ENCODE measurements at places on chromosomes 12 and 14. TPM values are rescaled to one million over a fixed set of nuclear protein-coding genes. Genes with fewer than 3 reads are reported as not detected.

MIP gene
- total RNA-seq = not detected

ALX1 gene
- 0.21 TPM for total RNA-seq

TSPAN11 gene
- 4.7 TPM for total RNA-seq

OTOGL gene
- 0.14 TPM for total RNA-seq

DCP1B gene
- 22.4 TPM for total RNA-seq

FOXN4 gene
- not detected for total RNA-seq

KRT81 gene
- total RNA-seq = 244 TPM

GLT8D2 gene
- total RNA-seq = 1.8 TPM

TULP3 gene
- 21.2 TPM for total RNA-seq
